ENCODE measurements at places on chromosomes 3 and 15.

GRCh38 chr15:72271221-72271620 lies 1.1 kb downstream of the PARP6 start:
- no peak for DNase-seq

DNA sequence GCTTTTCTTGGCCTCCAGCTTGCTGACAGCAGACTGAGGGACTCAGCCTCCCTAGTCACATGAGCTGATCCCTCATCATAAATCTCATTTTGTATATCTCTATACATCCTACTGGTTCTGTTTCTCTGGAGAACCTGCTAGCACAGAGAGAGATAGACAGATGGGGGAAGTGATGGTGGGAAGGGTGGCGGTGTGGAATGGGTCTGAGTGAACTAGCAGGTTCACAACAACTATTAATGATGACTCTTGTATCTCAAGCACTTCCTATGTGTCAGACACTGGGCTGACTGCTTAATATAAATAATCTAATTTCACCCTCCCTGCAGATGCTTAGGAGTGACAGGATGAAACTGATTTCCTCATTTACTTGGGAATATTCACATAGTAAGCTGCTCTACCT lies 106.9 kb upstream of the TLE3 start:
- no peak for DNase-seq

DNA sequence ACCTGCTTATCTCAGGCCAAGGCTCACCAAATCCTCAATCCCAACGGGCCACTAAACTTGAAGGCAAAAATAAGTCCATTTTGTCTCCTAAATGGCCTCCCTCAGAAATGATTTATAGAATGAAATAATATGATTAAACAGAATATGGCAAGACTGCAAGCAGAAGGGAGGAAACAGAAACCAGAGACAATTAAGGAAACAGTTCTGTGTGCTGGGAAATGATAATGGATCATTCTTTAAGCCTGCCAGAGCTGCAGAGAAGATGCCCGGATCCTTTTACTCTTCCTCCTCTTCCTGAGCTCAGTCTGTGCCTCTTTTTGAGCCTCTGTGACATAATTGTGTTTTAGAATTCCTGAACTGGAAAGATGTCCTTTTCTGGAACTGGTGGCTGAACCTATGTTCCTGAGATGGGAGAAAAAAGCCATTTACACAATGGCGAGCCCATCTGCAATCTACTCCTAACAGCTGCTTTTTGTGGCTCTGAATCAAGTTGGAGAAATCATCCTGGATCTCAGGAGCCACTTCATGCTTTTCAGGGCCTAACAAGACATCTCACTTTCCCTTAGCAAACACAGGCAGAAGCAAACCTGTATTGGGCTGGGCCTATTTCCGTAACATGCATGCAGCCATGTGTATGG lies 2.8 kb upstream of the ABHD2 start:
- no peak for DNase-seq

DNA sequence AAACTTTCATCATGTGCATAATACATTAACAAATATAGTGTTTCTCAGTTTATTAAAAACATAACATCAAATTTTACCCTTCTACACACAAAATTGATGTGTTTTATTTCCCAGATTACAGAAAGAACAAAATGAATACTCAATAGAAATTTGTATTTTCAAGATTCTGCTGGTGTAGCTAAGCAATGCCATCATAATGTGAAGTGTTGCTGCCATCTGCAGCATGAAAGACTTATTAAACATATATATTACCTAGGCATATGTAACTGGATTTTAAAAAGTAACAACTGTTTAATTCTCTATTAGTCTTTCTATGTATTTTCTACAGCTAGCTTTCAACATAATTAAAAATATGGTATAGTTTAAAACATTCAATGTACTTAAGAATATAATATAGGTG lies 27.5 kb downstream of the PLSCR5 start:
- peak; percentile 50 for DNase-seq

DNA sequence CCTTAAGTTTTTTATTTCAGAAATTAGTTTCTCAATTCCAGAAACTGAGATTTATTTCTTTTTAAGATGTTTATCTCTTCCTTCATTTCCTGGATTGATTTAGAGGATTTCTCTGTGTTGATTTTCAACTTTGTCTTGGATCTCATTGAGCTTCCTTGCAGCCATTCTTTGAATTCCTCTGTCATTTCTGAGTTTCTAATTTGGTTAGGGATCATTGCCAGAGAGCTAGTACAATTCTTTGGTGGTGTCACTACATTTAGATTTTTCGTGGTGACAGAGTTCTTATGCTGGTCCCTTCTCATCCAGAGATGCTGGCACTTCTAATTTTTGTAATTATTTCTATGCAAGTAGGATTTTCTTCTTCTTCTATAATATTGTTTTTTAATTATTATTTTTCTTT lies 691.1 kb upstream of the NAALADL2 start:
- DNase-seq = no peak
